ENCODE measurements at places on chromosomes 5 and 9.

GRCh38 chr5:132525299-132525724 is 18.0 kb downstream of the IL5 start:
- no peak for DNase-seq

DNA sequence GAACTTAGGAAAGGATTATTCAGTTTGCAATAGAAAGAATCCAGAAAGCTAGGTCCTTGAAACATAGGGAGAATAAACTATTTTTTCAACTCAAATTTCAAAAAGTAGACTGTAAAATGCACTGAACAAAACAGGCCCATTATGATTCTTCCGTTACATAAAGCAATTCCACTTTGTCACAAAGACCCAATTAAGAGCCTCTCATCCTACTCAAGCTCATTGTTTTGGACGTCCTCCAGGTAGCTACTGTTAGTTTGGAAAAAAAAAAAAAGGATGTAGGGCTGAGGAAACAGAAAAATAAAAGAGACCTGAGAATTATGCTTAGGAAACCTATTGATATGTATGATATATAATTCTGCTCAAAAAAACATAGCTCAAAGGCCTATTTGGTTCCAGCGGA is 74.0 kb downstream of the DIRAS2 start:
- DNase-seq = no peak

DNA sequence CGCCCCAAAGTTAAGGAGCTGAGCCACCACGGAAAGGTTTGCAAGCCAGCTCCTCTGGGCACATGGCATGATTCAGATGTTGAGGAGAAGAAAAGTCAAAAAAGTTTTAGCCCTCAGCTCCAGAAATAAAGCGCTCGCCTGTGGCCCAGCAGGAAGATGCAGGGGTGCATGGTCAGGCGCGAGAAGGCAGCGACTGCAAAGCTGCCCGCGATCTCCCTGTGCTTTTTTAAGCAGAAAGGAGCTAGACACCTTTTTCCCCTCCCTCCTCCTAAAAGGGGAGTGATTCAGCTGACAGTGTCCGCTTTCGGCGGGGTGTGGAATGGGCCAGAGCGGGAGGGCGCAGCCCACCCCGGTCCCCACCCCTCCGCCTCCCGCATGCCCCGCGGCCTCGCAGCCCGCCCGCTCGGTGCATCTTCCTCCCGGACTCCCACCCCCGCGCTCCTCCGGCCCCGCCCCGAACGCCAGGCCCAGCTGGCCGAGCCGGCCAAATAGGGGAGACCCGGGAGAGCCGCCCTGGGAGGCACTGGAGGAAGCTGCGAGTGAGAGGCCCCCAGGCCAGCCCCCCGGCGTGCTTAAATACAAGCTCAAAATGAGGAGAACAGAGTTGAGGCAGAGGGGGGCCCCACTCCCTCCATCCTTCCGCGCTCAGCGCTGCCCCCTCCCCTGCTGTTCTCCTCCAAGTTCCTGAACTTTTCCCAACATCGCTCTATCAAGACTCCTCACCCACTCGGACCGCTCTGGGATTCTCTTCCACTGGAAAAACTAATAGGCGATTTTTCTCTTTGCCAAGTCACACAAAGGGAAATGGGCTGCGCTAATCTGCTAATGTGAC is at the start of gene ADAMTS12:
ADAMTS12 (minus strand) TSS at position 203 of the 832 bp plus-strand sequence; CDS start at position 69, 134 bp downstream.
- no peak for DNase-seq

- peak; percentile 71 for DNase-seq
These were observed 116.1 kb upstream of the TNC start for GRCh38 chr9:115234094-115234493.

- DNase-seq = no peak
These were observed 182.4 kb downstream of the ACTL7B start for GRCh38 chr9:108673386-108673785.

DNA sequence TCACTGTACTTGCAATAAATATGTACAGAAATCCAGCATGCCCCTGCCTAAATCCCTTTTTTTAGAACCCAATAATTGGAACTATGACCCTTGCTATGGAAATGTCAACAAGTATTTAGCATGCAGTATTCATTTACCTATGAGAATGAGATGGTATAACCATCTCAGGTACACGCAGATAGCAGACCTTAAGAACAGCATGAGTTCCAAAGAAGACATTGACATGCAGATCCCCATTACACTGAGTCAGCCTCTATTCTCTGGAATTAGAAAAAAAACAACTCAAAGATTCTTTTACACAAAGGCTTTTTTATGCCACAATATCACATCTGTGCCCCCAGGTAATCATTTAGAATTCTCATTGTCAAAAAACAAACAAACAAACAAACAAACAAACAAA is 325.6 kb upstream of the TLE4 start:
- DNase-seq = no peak

Measured in AG09309 (cell line).